Activated T-cell treated with anti-CD3 and anti-CD28 coated beads for 1 hour (primary cell): ENCODE measurements at places on chromosomes 5 and 9.

GRCh38 chr9:94874316-94874715 is 147.8 kb downstream of the AOPEP start:
- DNase-seq, result no peak

- DNase-seq, result no peak
These were observed 83.4 kb downstream of the TRIO start for GRCh38 chr5:14226554-14226953.

GRCh38 chr5:885127-885442 is 7.5 kb downstream of the BRD9 start:
- DNase-seq, result no peak

- no peak for DNase-seq
These were observed 4.6 kb downstream of the EPB41L4B start for GRCh38 chr9:109316207-109316640.

DNA sequence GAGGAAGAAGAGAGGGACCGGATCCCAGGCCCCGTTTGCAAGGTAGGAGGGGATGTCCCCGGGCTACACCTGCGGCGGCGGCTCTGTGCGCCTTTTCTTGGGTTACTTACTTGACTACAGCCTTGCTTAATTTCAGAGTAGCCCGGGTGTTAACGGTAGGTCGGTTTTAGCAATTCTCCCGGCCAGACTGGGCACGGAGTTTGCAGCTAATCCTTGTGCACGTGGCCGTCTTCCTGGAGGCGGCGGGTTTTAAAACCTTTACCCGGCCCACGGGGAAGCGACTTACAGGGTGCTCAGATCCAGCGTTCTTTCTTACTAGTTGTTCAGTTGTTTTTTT is 313 bp downstream of the BRIX1 start:
- DNase-seq, result no peak
